Right kidney (tissue), 9 donors: ENCODE measurements at places on chromosomes 12 and 14.

DNA sequence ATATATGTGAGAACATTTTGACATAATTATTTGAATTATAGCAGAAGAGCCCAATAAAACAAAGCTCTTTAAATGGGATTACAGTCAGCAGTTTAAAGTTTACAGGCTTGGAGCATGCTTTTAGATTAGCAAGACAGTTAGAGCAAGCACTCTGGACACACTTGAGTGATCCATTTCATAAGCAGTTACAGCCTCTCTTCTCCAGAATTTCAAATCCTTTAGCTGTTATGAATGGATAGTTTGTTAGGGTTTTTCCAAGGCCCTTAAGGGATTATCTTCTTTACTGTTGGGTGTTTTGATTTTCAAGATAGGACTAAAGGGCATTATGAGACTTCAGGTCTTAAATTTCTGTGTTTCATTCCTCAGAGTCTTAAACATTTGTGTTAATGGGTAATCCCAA, 36.3 kb downstream of the BEST3 start:
- no peak for DNase-seq

DNA sequence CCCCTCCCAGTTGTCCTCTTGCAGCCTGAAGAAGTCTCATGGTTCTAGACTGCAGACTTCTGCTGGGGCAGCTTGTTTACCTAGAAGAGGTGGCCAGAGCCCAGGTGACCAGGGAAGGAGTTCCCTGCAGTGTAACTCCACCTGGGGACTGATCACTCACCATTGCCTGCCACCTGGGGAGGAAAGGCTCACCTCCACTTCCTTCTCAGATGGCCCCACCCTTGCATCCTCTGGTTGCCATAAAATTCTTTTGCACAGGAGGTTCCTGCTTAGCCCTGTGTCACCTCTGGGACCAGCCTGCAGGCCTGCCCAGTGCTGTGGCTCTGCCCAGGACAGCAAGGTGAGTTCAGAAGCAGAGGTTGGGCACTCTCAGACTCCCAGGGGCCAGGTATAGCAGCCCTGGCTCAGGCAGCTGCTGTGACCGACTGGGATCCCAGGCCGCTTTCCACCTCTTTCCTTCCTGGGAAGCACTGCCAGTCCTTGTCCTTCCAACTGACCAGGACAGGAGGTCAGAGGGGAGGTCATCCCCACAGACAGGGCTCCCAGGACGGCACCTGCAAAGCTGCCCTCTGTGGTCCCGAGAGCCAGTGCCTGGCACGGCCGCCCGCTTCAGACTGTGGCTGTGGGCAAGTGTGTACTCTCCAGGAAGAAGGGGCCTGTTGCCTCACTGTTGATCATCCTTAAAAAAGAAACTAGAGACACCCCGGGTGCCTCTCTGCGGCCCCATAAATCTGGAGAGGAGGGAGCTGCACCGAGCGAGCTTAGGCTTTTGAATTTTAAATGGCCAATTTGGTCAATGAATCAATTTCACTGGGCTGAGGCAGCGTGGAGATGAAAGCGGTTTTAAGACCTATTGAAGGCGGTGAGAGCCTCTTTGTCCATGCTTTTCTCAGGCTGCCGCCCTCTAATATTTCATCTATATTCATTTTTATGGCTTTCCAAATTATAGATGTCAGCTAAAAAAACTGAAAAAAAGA, 79.5 kb upstream of the C14orf180 start:
- DNase-seq, result no peak

- DNase-seq, result no peak
Measured at GRCh38 chr12:6912164-6912935, 2.0 kb upstream of the ENO2 start.

DNA sequence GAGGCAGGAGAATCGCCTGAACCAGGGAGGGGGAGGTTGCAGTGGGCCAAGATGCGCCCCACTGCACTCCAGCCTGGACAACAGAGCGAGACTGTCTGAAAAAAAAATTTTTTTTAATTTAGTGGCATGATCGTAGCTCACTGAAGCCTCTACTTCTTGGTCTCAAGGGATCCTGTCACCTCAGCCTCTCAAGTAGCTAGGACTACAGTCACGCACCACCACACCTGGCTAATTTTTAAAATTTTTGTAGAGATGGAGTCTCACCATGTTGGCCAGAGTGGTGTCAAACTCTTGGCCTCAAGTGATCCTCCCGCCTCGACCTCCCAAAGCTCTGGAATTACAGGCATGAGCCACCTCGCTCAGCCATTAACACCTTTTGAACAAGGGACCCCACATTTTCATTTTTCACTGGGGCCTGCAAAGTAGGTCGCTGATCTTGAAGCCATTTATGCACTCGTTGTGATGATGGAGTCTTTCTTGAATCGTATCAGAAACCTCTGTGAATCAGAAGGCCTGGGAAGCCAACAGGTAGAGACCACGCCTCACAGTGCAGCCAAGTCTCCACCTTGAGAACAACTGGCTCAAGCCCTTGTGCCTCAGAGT, 5.9 kb downstream of the HCAR1 start:
- DNase-seq, result no peak

DNA sequence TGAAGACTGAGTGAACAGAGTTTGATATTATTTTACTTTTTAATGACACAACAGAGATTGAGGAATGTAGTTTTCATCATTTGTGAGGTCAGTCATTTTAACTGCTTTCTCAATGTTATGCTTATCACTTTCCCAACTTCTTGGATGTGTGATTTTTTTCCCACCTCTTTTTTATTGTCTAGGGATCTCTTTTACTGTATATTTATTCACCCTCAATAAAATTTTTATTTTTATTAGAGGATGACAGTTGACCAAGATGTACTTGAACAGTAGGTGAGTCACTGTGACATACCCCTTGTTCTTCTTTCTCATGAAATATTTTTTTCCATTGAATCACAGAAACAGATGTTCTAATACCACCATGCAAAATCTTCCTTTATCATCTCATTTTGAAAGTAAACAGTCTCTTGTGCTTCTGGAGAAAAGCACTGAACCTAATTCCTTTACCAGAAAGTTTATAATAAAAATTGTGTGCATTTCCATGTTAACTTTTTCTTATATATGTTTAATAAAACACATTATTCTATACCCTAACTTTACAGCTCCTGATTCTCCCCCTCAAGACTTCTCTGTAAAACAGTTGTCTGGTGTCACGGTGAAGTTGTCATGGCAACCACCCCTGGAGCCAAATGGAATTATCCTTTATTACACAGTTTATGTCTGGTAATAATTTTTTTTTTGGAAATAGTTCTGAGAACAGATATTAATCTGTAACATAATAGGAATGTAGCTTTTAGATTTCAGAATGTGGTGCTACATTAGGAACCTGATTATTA, 65.9 kb downstream of the PTPRQ start:
- DNase-seq, result no peak

- no peak for DNase-seq
Measured at GRCh38 chr12:52629281-52630007, 11.1 kb upstream of the KRT73 start.

DNA sequence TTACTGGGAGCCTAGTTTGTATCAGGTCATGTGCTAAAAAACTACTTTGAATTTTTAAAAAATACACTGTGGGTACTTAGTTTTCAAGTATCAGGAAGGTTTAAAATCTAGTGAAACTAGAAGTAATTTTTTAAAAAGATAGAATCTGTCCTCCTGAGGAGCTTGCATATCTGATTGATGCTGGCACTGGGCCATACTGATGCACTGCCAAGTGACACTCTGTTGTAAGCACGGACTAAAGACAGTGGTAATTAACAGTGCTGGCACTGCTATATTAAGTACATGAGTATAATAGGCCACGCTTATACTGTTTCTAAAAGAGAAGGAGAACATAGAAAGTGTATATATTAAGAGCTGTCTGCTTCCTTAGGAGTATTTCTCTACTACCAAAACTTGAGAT, 10.0 kb upstream of the TBC1D30 start:
- no peak for DNase-seq

DNA sequence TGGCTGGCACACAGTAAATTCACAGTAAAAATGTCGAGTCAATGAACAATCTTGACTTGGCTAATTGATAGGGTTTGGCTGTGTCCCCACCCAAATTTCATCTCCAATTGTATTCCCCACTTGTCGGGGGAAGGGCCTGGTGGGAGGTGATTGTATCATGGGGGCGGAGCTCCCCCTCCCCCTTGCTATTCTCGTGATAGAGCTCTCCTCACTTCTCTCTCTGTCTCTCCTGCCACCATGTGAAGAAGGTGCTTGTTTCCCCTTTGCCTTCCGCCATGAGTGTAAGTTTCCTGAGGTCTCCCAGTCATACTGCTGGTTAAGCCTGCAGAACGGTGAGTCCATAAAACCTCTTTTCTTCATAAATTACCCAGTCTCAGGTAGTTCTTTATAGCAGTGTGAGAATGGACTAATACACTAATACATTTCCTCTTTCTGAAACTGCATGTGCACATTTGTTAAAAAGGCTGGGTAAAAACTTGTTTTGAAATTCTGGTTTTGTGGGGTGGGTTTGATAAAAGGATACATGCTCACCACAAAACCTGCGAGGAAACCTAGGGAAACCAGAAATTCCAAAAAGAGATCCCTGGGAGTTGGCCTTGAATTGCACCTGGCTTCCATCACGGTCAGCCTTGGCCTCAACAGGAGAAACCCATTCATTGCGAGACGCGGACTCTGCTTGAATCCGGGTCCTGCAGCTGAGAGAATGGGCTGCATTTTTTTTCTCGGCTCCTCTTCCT, 16.2 kb upstream of the MYL2 start:
- no peak for DNase-seq

- DNase-seq, result no peak
Measured at GRCh38 chr14:25516838-25517237, 466.9 kb upstream of the STXBP6 start.

DNA sequence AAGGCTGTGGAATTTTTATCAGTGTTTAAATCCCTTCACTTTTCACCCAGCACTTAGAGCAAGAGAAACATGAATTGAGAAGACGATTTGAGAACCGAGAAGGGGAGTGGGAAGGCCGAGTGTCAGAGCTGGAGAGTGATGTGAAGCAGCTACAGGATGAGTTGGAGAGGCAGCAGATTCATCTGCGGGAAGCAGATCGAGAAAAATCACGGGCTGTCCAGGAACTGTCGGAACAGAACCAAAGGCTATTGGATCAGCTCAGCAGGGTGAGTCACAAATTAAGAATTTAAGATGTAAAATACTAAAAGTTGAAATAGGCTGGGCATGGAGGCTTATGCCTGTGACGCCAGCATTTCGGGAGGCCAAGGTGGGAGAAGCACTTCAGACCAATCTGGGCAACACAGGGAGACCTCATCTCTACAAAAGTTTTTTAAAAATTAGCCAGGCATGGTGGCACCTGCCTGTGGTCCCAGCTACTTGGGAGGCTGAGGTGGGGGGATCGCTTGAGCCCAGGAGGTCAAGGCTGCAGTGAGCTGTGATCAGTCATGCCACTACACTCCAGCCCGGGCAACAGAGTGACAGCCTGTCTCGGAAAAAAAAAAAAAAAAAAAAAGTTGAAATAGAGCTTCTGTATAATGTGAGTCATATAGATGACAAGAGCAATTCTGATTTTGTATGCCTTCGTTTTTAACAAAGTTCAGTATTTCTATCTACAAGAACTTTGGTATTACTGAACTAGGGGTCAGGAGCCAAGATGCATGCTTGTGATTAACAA, 9.6 kb downstream of the BICDL1 start:
- DNase-seq, result no peak

DNA sequence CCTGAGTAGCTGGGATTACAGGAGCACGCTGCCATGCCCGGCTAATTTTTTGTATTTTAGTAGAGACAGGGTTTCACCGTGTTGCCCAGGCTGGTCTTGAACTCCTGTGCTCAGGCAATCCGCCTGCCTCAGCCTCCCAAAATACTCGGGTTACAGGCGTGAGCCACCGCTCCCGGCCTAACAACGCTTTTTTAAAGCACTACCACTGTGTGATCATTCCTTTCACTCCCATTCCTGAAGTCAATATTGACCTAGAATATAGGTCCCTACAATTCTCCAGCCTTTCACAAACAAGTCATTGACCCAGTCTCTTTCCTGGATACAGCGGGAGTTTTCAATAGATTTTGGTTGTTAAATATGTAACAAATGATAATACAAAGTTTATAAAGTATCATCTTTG, 62.8 kb downstream of the KIF21A start:
- no peak for DNase-seq

DNA sequence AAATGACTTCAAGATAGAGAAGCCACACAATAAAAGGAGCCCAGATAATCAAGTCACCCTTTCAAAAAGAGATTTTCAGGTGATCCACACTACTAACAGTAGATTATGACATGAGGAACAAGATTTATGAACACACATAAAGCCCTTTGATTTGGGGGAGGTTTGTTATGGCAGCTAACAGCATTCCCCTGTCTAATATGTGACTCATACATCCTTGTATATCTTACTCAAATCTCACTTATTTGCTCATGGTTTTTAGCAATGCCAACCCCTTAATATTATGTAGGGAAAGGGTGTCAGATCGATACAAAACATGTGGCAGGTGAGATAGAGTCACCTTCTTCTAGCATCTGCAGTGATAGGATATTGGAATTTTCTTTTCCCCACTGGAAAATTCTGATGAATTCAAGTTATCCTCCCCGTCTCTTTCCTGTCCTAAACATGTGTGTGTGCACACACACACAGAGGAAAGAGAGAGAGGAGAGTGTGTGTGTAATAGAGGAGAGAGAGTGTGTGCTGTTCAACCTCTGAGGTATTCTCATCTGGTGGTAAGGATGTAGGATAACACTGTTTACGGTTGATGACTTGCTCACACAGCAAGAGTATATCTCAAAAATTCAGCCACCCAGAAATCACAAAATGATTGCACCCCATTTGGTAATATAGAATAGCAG, 319.9 kb downstream of the KCNC2 start:
- no peak for DNase-seq

DNA sequence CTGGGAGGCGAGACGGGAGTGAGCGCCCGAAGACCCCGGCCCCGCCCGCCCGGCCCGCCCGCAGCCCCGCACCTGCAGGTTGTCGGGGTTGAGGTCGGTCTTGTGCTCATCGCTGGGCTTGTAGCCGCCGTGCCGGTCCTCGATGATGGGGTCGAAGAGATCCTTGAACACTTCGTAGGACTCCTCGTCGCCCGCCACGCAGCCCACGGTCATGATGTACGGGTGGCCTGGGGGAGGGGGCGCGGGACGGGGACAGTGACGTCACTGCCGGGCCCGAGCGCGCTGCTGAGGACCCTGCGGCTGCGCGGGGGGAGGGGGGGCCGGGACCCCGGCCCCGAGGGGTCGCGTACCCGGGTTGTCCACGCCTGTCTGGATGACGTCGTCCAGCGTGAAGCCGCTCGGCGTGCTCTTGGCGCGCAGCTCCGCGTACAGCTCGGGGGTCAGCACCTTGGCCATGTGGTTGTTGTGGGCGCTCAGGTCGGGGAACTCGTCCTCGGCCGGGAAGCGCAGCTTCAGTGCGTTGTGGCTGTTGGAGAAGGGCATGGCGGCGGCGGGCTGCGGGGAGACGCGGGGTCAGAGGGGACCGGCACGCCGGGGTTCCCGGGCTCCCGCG, 573 bp downstream of the CKB start:
- DNase-seq, result peak; percentile 70
